ENCODE measurements at places on chromosomes 12 and 14.
A peak's percentile ranks its signal among the peaks of the same experiment; 100 is the strongest.

DNA sequence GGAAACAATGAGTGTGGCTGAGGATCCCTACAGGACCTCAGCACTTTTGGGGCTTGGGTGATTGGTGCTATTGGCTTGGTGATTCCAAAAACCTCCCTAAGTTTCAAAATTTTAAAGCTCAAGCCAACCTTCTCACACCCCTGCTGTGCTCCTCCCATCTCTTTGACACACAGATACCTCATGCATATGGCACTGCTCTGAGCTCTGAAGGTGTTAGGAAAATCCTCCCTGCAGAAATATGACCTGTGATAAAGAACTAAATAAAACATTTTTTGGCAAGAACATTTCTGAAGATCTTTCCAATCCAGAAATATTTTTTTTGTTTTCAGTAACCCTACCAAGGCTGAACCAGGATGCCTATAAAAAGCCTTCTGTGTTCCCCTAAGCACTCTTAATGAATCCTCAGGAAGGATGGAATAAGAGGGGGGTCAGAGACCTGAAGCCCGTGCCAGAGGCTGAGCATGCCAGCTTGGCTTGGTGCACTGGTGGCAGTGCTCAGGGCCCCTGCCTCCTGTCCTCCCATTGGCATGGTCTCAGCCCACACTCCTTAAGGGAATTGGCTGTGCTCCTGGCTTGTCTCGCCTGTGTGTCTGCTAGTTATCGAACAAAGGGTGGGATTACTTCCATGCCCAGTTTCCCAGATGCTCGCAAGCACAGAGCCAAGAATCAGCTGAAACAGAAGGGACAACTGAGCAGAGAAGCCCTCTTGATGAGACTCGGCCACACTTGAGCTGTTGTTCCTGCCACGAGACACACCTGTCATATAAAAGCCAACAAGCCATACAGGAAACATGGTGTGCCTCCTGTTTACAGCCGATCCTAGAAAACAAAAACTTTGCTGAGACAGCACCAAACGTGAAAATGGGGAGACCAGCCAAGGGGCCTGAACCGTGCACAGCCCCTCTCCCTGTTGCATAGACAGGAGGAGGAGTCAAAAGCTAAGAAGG is 132.7 kb upstream of the EEA1 start:
- peak; percentile 45 for DNase-seq

DNA sequence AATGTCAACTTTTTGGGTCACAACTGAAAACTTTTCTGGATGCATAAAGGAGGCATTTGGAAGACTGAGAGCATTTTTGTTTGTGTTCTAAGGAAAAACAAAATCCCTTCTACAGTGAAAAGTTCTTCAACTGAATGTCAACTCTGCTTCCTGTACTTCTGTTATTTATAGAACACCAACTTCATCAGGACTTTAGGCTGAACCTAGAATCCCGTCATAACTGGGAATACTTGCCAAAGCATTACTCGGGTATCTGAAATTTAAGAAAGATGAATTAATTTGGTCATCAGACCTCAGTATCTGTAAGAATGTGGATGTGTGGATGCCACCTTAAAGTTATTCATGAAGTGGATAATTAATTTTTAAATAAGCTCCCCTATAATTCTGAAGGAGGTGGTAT is 73.2 kb downstream of the FERMT2 start:
- no peak for DNase-seq

- DNase-seq: no peak
Observed at GRCh38 chr14:56650979-56651378, 71.4 kb downstream of the TMEM260 start.

- peak; percentile 66 for DNase-seq
Observed at GRCh38 chr12:127381043-127381668, 885.8 kb upstream of the TMEM132C start.

DNA sequence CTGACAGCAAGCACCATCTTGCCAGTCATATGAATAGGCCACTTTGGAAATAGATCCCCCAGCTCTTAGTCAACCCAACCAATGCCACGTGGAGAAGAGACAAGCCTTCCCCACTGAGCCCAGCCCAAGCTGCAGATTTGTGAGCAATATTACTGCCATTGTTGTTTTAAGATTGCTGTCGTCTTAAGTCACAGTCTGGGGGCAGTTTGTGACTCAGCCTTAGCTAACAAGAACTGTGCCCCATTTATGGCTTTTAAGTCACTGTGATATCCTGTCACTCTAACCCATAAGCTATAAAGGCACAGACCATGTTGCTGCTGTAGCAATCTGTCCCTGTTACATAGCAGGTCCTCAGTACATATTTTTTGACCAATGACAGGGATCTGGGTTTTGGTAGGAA is 464.2 kb downstream of the MED13L start:
- DNase-seq: no peak

Data from hindlimb muscle (tissue), 1 donor.